Occipital lobe (tissue), 3 donors: ENCODE measurements at places on chromosomes 6 and 20. TPM values are rescaled to one million over a fixed set of nuclear protein-coding genes. Genes with fewer than 3 reads are reported as not detected.

TMEM217 gene
- total RNA-seq, result 1.2 TPM

LY6G6F gene
- total RNA-seq, result not detected

SEC23B gene
- 56.3 TPM for total RNA-seq

RIN2 gene
- total RNA-seq, result 20.0 TPM

SIRPD gene
- not detected for total RNA-seq

GJA10 gene
- not detected for total RNA-seq

SEC63 gene
- total RNA-seq, result 56.8 TPM

ENPP1 gene
- total RNA-seq, result 0.47 TPM

GCNT2 gene
- total RNA-seq, result 14.8 TPM

SLC32A1 gene
- total RNA-seq, result 6.4 TPM

CST2 gene
- not detected for total RNA-seq

TNNC2 gene
- total RNA-seq, result 1.2 TPM

CFAP61 gene
- total RNA-seq, result 3.1 TPM

ERVFRD-1 gene
- not detected for total RNA-seq

PTK6 gene
- 0.16 TPM for total RNA-seq

C20orf204 gene
- total RNA-seq, result 1.2 TPM

COL19A1 gene
- total RNA-seq, result 5.9 TPM

PKIB gene
- total RNA-seq, result 1.7 TPM

NELFE gene
- total RNA-seq, result 37.4 TPM

TP53TG5 gene
- total RNA-seq, result not detected

POU3F2 gene
- 194 TPM for total RNA-seq

PNPLA1 gene
- not detected for total RNA-seq

BHLHE23 gene
- total RNA-seq, result not detected

CDH22 gene
- 0.31 TPM for total RNA-seq

SLC44A4 gene
- total RNA-seq, result not detected

DCBLD1 gene
- total RNA-seq, result 15.3 TPM

KATNA1 gene
- total RNA-seq, result 28.5 TPM

BMP2 gene
- total RNA-seq, result 5.3 TPM

MCHR2 gene
- total RNA-seq, result 4.1 TPM

CAGE1 gene
- under 0.01 TPM for total RNA-seq

EYS gene
- total RNA-seq, result 0.78 TPM
